ENCODE measurements at places on chromosomes 2 and 18.

GRCh38 chr2:21966139-21966538, 842.4 kb downstream of the TDRD15 start:
- DNase-seq: no peak

DNA sequence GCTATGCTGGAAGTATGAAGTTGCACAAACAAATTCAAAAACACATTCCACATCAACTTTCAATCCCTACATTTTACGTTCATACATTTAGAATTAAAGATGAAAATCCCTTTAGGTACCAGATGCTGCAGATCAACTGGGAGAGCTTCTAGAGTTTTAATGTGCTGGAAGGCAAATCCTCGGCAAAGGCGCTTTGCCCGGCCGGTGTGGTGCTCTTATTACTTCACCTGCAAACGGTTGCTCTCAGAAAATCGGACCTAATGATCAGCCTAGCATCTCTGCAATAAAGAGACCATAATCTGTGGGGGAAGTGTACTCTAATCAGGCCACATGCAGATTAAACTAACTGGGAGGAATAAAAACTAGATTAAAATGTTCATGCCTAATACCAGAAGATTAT, 513.8 kb downstream of the ZEB2 start:
- no peak for DNase-seq

DNA sequence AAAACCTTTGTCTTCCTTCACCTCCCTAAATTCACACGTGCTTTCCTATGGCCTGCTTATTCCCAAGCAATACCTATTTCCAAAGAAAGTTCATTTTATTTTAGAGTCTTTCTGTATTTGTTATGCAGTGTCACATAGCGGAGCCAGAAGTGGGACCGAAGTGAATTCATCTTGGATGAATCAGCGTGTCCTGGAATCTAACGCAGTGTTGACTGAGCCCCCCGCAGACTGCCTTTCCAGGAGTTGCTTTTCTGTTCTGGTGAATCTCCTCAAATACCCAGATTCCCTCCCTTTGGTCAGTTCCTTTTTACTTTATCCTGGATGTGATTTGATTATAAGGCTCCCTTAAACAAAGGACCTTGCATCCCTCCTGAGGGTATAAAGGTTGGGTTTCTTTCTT, 10.8 kb downstream of the ALPP start:
- DNase-seq: no peak

- DNase-seq: no peak
Measured at GRCh38 chr18:48543228-48543627, 4.4 kb downstream of the CTIF start.

- no peak for DNase-seq
Measured at GRCh38 chr2:42077343-42077742, 29.5 kb downstream of the PKDCC start.

DNA sequence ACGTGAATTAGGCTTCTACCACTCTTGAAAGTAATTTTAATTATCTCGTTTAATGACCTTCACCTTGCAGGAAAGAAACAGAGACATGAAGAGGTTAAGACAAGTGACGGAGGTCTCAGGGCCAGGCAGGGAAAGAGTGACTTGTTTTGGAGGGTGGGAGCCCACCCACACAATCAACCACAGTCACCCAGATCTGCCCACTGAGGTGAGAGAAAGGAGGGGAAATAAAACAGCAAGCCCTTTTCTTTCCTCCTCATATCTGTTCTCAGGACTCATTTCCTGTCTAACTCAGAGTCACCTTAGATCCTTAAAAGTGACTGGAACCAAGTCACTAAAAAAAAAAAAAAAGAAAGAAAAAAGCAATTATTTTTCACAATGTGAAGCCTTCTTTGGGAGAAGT, 26.8 kb downstream of the ATP8B1 start:
- no peak for DNase-seq

- DNase-seq: no peak
Measured at GRCh38 chr2:85999061-85999831, 106.4 kb downstream of the POLR1A start.

DNA sequence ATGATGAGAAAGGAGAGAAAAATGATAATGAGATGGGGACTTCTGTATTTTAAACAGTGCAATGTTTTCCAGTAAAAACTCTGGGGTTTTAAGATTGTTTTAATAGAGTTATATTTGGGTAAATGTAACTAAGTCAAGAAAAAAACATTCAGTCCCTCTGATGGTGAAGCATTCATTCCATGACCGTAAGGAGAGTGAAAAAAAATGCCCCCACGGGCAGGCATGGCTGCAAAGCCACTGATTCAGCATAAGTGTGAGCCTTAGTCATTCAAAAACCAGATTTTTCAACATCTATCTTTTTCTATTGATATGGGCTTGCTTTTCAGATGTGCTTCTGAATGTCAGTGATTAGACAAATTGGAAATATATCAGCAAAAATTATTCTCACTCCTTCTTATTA, 957.8 kb downstream of the SLC4A3 start:
- no peak for DNase-seq

- no peak for DNase-seq
Measured at GRCh38 chr2:73295751-73296400, 2.5 kb upstream of the EGR4 start.

DNA sequence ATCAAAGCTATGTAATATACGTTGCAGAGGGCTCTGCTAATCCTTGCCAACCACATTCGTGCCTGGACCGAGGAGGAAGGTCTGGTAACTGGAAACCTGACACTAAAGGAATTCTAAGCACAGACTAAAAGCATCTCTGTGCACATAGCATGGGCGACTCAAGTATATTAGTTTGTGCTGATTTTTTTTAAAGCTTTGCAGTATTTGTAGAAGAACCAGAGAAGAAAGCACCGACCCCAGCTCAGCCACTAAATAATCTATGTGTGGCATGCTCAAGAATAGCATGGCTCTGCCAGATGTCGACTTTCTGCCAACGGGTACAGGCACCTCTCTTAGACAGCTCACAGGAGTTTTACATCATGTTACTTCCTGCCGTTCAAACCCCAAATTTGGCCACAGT, 73.2 kb upstream of the NRP2 start:
- no peak for DNase-seq

GRCh38 chr2:35783723-35784122, 571.9 kb upstream of the CRIM1 start:
- DNase-seq: no peak

- no peak for DNase-seq
Measured at GRCh38 chr2:217614498-217614897, 388.3 kb downstream of the TNS1 start.

DNA sequence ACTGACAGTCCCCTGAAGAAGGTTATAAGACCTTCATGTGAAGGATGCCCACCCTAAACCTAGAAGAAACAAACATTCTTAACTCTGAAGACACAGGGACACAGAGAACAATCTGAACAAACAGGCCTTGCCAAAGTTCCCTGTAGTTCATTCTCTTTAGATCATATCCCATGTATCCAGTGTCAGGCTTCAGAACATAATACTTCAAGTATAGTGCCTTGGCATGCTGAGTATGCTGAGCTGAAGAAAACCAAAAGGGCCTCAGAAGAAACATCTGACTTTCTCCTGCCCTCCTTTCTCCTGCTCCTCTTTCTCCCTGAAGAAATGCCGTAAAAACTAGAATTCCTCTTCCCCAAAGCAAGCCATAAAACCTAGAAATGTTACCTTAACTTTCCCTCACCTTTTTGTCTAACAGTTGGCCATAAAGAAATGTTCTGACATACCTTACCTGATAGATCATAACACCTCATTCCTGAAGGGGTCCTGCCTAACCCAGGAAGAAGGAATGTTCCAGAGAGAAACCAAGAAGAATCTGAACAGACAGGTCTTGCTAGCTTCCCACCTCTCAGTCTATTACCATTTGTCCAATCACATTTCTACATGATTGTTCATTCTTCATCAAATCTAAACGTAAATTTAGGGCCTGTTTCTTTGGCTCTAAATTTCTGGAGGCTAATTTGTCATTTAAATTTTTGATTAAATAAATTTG, 160.1 kb upstream of the ZC3H15 start:
- no peak for DNase-seq

GRCh38 chr2:67259556-67260342, 137.4 kb upstream of the ETAA1 start:
- no peak for DNase-seq

GRCh38 chr2:172244419-172245130, 141.9 kb upstream of the DLX2 start:
- DNase-seq: no peak

- DNase-seq: no peak
Measured at GRCh38 chr2:14635391-14635871, 2.9 kb downstream of the LRATD1 start.

DNA sequence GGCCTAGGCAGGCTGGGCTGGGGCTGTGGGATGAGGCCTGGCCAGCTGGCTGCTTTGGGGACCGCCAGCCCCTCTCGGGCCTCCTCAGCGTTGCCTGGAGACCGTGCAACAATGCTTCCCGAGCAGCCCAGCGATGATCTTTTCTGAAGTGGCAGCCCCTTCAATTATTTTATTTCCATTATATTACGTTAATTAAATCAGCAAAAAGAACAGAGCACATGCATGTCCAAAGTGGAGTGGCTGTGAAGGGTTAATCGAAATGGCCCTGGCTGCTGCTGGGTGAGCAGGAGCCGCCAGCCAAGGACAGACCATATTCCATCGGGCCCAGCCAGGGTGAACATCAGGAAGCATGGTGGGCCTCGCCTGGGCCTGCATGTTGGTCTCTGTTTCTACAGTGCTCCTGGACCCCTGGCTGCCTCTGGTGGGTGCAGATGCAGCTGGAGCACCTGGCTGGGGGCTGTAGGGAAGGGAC, 245.5 kb downstream of the MYCN start:
- no peak for DNase-seq

GRCh38 chr2:74597410-74597809, 42.9 kb downstream of the DOK1 start:
- DNase-seq: no peak

GRCh38 chr2:119513832-119514231, 10.5 kb downstream of the SCTR start:
- no peak for DNase-seq

DNA sequence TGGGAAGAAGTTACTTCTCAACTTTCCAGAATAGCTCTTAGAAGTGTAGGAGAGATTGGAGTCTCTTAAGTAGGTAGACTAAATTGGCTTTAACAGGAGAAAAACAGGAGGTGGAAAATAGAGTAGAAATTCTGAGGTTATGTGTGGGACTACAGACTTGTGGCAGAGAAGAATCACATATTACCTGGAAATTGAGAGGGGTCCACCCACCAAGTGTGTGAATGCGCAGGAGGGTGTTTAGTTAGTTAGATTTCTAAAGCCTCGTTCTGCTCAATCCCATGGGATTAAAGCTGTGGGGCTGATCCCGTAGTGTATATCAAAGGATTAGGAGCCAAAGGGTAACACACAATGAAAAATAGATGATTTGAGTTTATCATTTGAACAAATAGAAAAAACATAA, 319.1 kb downstream of the TRIB2 start:
- no peak for DNase-seq

DNA sequence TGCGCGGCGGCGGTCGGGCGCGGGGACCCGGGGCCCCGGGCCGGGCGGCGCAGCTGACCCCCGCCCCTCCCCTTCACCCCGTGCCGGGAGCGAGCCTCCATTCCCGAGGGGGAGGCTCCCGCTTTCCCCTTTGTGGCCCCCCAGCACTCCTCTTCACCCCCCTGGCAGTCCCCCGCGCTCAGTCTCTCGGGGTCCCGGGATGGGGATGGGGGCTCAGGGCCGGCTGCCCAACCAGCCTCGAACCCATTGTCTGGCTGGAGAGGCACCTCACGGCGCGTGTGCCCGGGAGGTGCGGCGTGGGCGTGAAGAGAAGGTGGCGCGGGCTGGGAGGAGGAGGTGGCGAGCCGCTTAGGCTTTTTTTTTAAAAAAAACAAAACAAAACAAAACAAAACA, 748 bp downstream of the FMNL2 start:
- DNase-seq: no peak

GRCh38 chr2:40457837-40458236, 5.9 kb upstream of the SLC8A1 start:
- no peak for DNase-seq

GRCh38 chr18:48004577-48004976, 74.1 kb upstream of the SMAD2 start:
- DNase-seq: no peak

DNA sequence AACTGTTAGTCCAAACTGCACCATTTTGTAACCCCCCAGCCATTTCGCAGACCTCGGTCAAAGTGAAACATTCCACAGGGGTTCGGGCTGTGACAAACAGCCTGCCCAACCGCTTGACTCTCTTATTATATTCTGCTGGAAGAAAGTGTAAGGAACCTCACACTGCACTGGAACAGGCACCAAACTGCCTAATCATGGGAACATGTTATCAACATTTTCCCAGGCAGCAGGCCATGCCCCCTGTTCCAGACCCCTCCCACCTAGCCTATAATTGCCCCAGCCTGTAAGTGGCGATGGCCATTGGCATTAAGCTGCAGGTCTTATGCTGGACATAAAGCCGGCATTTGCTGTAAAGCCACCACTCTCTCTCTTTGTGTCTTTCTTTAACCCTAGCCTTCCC, 16.9 kb downstream of the LYG2 start:
- DNase-seq: no peak

- no peak for DNase-seq
Measured at GRCh38 chr2:241721852-241722251, 12.6 kb upstream of the D2HGDH start.

GRCh38 chr2:5975401-5975800, 283.2 kb downstream of the SOX11 start:
- DNase-seq: no peak

DNA sequence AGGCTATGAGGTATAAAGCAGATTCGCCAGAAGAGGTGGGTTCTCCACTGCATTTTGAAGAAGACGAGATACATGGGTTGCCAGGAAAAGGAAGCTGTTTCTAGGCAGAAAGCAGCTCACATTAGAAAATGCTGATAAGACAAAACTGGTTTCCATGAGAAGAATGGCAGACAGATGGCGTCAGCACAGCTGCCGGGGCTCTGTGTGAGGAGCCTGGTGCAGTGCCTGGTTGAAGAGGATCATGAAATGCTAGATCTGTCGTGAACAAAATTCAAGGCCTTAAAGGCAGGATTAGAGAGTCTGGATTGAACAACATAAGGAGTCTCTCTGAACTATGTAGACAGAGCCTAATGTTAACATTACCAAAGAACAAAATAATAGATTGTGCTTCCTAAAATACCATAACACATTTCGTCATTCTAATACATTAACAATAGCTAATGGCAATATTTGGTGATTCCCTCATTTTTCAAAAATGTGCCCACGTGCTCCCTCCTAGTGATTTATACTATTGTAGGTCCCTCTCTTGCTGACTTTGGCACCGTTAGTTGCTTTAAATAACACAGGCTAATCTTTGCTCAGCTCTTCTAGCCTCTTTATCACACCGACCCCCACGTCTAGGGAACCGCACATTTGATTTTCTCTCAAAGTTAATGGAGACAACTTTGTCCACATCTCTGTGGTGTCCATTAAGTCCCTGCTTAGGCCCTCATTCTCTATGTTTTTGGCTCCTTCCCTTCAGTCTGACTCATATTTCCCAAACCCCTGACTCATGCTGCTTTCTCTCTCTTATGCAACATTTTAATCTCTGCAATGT, 38.2 kb downstream of the EFEMP1 start:
- DNase-seq: no peak
